ENCODE measurements at places on chromosomes 16 and 17. TPM values are rescaled to one million over a fixed set of nuclear protein-coding genes. Genes with fewer than 3 reads are reported as not detected.

Gene TBC1D28
- not detected for total RNA-seq

Gene CNEP1R1
- 16.1 TPM for total RNA-seq

Gene HOXB1
- total RNA-seq, result not detected

Gene COL1A1
- total RNA-seq, result 28.1 TPM

Gene FLII
- total RNA-seq, result 269 TPM

Gene RGS9
- total RNA-seq, result 2.4 TPM

Gene ACSM2B
- not detected for total RNA-seq

Gene EFCAB13
- 3.0 TPM for total RNA-seq

Gene PRR11
- total RNA-seq, result 1.3 TPM
